Naive thymus-derived CD4-positive, alpha-beta T cell (primary cell): ENCODE measurements at places on chromosomes 1 and 21. TPM values are rescaled to one million over a fixed set of nuclear protein-coding genes. Genes with fewer than 3 reads are reported as not detected.

DNA sequence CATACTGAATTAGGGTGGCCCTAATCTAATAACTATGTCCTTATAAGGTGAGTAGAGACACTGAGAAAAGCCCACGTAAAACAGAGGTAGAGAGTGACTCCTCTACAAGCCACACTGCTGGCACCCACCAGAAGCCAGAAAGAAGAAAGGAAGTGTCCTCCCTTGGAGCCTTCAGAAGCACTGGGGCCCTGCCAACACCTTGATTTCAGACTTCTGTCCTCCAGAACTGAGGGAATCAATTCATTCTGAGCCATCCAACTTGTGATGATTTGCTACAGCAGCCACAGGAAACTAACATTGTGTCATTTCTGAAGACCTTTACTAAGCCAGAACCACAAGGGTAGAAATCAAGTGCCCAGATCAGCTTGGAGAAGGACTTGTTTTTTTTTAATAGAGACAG is 15.0 kb downstream of the GNB1 start:
- no peak overlapping the region for H3K4me3 ChIP-seq
- no peak for DNase-seq
- peaks cover 61% of the 10 kb centered on the region for H3K4me1 ChIP-seq
- H3K27ac ChIP-seq, result peak overlapping the region; percentile 10

MYBPH gene
- polyA plus RNA-seq, result not detected

GRCh38 chr1:181396171-181396670 is 87.1 kb upstream of the CACNA1E start:
- no peaks in the 10 kb centered on the region for H3K36me3 ChIP-seq
- no peaks in the 10 kb centered on the region for H3K27me3 ChIP-seq
- peaks cover 82% of the 10 kb centered on the region for H3K4me1 ChIP-seq
- H3K4me3 ChIP-seq, result peak overlapping the region; percentile 3

RCSD1 gene
- polyA plus RNA-seq, result 94.7 TPM

GRCh38 chr21:42063191-42063570 is 7.9 kb upstream of the UMODL1 start:
- H3K36me3 ChIP-seq, result no peaks in the 10 kb centered on the region
- DNase-seq, result no peak
- peak overlapping the region; percentile 85 for H3K27ac ChIP-seq
- peaks cover 20% of the 10 kb centered on the region for H3K4me1 ChIP-seq
- H3K4me3 ChIP-seq, result peak overlapping the region; percentile 64
